ENCODE measurements at places on chromosomes 1 and 21.

DNA sequence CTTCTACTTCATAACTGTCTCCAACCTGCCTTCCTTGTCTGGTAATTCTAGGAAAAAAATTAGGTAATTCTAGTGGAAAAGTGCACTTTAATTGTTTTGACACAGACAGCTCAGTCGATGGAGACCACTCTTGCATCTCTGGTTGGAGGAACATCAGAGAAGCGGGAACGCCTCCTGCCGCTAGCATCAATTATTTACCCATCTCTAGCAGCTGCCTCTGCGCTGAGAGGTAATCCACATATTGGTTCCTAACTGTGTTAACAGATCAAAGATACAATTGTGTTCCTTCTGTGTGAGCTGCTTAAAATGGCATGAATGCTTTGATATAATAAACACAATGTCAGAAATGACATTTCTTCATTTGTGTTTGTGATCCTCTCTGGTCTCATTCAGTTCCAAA, 33.3 kb downstream of the C2CD2 start:
- DNase-seq: no peak

GRCh38 chr1:227532019-227532619, 31.2 kb upstream of the ZNF678 start:
- DNase-seq: no peak

DNA sequence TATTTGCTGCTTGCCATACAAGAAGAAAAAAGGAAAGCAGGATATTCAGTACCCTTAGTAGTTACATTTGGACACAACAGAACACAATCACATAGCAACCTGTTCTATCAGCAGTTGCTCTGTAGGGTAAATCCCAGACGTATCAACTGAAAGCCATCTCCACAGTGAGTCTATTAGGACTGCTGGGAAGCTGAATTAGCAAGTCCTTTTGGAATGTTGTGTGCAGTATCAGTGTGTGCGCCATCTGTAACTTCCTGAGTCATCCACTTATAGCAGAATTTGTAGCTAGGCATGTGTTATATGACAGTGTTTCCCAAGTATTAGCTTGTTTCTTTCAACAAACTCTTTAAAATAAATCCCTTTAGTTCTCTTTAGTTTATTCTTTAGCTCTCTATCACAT, 21.3 kb downstream of the CCDC30 start:
- no peak for DNase-seq

DNA sequence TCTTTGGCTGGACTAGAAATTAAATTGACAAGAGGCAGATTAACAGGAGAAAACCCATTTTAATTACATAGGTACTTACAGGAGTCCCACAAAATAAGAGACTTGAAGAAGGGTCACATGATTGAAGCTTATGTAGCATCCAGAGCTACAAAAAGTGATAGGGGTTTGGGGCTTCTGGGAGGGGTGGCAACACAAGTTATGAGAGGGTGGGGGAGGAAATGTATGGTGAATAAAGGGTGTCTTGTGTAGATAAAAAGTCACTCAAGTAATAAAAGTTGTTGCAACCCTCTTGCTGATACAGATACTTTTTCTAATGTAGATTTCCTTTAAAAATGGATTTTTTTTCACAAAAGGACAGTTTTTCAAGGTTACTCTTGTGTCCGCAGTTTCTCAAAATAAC, 24.0 kb downstream of the USP25 start:
- no peak for DNase-seq

GRCh38 chr1:91872000-91872399, 14.0 kb downstream of the TGFBR3 start:
- no peak for DNase-seq

DNA sequence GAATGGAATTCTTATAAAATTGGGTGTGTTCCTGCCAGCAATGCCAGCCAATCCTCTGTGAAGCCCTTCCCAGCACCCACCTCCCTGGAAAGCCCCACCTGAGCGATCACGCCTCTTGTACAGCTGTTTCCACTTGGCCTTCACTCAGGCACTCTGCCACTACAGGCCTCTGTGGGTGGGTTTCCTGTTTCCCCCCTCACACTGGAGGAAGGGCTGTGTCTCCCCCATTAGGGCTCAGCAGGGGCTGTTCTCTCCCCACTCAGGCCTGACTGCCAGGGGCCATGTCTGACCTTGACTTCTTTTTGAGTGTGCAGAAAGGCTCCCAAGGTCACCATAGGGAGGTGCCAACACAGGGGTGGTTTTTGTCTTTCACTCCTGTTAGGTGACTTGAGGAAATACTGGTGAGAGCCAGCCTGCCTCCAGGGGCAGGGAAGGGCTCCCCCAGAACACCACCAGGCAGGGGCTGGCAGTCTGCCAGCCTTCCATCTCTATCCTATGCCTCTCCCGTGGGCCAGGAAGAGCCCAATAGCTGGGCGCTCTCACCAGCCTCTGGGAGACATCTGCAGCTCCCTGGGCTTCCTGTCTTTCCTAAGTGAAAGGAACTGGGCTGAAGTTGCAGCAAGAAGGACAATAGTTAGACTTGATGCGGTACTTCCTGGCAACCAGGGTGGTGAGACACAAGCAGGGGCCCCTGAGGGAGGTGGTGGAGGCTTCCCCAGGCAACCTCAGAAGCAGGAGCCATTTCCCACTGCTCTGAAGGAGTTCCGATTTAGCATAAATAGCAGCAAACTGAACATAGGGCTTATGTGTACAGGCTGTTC, 49.1 kb downstream of the ELK4 start:
- DNase-seq: no peak

GRCh38 chr1:172117800-172118199, 276.5 kb downstream of the DNM3 start:
- no peak for DNase-seq

Data from stimulated activated CD4-positive, alpha-beta T cell treated with anti-CD3 and anti-CD28 coated beads, Interleukin-2, amount 100 ng/mL, for 48 hours (primary cell).